Fibroblast of mammary gland (primary cell): ENCODE measurements at places on chromosomes 5 and 9.
A peak's percentile ranks its signal among the peaks of the same experiment; 100 is the strongest.

- DNase-seq: no peak
Measured at GRCh38 chr5:72848474-72849428, 32.3 kb downstream of the TNPO1 start.

- DNase-seq: no peak
Measured at GRCh38 chr9:30235564-30235963, 2148.9 kb upstream of the ACO1 start.

DNA sequence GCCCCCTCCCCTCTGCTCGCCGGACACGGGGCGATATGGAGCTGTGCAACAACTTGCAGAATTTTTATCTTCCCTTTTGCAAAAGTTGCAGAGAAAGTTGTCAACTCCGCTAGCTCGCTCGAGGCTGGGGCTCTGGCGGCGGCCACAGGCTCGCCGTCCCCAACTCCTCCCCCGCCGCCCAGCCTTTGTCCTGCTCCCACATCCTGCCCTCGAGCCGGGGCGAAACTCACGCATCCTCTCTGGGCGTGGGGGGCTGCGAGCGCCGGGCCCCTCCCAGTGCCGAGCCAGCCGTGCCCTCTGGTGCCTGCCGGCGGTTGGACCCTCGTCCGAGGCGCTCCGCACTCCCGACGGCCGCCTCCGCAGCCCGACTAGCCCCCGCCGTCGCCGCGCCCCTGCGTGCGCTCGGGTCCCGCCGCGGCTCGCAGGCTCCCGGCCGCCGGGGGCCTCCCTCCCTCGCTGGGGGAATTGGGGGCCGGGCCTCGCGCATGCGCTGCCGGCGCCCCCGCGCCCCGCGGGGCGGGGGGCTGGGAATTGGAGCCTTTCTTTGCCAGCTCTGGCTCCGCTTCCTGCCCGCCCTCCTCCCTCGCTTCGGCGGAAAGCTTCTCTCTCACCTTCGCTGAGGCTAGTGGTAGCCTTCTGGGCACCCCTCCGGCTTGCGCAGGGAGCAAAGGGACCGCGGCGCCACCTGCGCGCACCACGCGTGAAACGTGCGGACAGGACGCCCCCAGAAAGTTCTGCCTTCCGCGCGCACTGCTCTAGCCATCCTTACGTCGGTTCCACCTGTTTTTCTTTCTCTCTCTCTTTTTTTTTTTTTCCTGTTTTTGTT lies at the start of gene CCNJL:
Gene CCNJL (minus strand): TSS at position 431 of the 826 bp plus-strand sequence. CDS start 641 bp downstream, outside the sequence.
- no peak for DNase-seq

- DNase-seq: no peak
Measured at GRCh38 chr5:82418608-82418950, 140.4 kb upstream of the RPS23 start.

DNA sequence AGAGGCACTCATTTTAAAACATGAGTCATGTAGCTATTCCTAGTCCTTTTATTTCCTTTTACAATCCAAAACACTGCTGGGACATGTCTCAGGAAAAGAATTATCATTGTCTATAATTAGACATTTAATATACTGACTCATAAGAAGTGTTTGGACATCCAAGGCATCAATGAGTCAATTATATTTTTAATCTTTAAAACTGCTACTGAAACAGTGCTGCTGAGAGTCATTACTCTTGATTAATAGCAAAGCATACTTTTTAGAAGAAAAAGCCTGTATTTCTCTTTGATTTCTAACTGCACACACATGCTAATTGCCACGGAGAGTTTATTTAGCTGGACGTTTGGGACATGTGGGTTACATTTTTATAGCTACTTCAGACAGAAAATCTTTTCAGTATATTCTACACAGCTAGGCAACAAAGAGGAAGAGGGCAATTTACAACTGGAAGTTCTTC lies 1249.0 kb upstream of the CDH18 start:
- DNase-seq: peak; percentile 0

GRCh38 chr9:76571743-76572146 lies 112.8 kb downstream of the GCNT1 start:
- DNase-seq: no peak

DNA sequence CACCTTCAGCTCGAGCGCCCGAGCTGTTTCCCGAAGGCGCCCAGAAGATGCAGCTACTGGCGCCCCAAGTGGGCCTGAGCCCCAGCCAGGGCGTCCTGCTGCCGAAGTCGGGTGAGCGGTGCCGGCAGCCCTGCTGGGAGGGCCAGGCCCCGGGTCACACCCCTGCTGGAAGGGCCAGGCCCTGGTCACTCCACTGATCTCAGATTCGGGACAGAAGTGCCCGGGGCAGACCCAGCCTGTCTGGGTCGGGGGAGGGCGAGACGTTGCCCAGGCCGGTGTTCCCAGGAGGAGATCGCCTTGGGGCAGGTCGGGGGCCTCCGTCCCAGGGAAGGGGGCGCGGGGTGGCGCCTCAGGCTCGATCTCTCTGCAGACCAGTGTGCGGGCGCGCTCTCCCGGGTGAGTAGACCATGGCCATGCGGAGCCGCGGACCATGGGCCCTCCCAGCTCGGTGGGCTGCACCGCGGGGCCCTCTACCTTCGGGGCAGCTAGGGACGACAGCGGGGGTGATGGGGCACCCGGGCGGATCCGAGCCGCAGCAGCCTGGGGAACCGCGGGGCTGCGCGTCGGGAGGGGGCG lies 2.3 kb downstream of the LCNL1 start:
- DNase-seq: no peak
